ENCODE measurements at places on chromosomes 5 and 9.

DNA sequence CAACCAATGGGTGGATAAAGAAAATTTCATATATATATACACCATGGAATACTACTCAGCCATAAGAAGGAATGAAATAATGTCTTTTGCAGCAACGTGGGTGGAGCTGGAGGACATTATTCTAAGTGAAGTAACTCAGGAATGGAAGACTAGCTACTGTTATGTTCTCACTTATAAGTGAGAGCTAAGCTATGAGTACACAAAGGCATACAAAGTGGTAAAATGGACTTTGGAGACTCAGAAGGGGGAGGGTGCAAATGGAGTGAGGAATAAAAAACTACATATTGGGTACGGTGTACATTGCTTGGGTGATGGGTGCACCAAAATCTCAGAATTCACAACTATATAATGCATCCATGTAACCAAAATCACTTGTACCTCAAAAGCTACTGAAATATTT, 67.2 kb upstream of the RUSC2 start:
- no peak for DNase-seq

DNA sequence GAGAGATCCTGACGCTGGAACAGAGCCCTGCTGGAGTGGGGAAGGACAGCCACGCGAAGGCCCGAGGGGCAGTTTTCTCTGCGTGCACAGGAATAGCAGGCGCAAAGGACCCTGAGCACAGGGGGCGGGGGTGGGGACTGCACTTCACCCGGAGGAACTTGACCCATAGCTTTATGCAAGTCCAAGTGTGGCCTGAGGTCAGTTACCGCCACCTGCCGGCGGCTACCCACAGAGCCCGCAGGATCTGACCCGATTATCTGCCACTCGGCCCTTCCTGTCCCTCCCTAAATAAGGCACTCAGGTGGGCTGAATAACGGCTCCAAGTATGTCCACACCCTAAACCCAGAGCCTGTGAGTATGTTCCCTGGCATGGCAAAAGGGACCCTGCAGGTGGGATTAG, 65.4 kb upstream of the FCN1 start:
- DNase-seq: no peak

- DNase-seq: no peak
Measured at GRCh38 chr5:37077146-37077545, 172.0 kb downstream of the CPLANE1 start.

DNA sequence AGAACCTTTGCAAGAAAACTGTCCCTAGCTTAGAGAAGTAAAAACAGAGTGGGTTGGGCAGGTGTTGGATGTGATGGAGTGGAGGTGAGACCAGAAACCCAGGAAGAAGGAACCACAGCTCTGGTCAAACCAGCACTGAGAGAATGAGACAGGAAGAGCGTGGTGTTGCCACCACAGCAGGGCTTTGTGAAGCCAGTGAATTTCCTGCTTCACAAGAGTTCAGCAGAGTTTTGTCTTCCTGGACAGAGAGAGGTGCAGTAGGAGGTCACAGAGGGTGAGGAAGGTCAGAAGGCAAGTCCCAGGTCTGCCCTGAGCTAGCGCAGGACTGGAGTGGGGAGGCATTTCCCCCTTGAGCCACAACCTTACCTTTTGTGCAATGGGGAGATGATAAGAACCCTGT, 2306.2 kb upstream of the ACO1 start:
- no peak for DNase-seq

- DNase-seq: no peak
Measured at GRCh38 chr5:180274695-180275094, 17.2 kb downstream of the MAPK9 start.

- DNase-seq: no peak
Measured at GRCh38 chr9:127825319-127826051, 22.8 kb downstream of the FPGS start.

DNA sequence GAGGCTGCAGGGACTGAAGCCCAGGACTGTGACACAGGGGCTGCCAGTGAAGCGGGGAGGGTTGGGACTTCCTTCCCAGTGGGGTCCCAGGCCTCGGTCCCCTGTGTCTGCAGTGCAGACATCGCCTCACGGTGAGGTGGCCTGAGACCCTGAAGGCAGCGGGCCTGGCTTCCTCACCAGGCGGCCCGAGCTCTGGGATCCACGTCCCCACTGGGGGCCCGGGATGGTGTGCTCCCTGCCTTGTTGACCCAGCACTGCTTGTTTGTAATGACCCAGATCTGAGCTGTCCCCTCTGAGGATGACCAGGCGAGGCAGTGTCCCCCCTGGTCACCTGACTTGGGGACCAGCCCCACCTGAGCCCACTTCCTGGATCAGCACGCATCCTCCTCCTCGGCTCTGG, 53.1 kb downstream of the COL5A1 start:
- DNase-seq: no peak

- no peak for DNase-seq
Measured at GRCh38 chr5:118554981-118555380, 433.4 kb downstream of the DTWD2 start.

- DNase-seq: no peak
Measured at GRCh38 chr5:160036243-160036642, 27.3 kb downstream of the TTC1 start.
